ENCODE measurements at places on chromosomes 7 and 10.
A peak's percentile ranks its signal among the peaks of the same experiment; 100 is the strongest.

DNA sequence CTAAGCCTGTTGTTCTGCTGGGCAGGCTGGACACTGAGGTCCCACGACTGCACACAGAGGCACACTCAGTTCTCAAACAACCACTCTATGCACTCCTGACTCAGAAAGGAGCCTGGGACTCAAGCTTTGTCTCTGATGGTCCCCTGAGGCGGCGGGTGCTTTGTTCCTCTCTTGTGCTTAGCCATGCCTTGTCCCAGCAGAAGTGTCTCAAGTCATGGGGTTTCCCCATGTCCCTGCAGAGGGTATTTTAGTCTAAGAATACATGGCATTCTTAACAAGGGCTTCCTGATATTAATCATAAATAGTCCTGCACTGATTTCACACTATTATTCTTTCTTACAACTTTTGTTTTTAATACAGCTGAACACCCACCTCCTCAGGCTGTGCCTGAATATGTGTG lies 72.5 kb downstream of the CXCL12 start:
- DNase-seq: no peak

- DNase-seq: no peak
Observed at GRCh38 chr7:17103170-17103569, 195.3 kb upstream of the AHR start.

DNA sequence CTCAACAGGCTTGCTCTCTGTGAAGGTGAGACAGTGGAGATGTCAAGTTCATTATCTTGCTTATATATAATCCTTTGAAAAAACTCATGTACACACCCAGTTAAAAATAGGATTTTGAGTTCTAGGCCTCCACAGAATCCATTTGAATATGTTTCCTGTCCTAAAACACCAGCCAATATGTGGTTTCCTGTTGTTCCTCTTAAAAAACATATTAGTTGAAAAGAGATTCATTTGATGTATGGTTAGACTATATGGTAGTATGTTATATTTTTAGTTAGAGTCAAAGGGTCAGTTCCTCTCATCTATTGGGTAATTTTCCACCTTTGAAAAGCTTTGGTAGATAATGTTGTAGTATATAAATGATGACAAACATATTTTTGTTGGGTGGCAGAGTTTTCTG lies 16.0 kb downstream of the PPP1R9A start:
- no peak for DNase-seq

- peak; percentile 67 for DNase-seq
Observed at GRCh38 chr10:109282510-109282909, 640.8 kb downstream of the XPNPEP1 start.

DNA sequence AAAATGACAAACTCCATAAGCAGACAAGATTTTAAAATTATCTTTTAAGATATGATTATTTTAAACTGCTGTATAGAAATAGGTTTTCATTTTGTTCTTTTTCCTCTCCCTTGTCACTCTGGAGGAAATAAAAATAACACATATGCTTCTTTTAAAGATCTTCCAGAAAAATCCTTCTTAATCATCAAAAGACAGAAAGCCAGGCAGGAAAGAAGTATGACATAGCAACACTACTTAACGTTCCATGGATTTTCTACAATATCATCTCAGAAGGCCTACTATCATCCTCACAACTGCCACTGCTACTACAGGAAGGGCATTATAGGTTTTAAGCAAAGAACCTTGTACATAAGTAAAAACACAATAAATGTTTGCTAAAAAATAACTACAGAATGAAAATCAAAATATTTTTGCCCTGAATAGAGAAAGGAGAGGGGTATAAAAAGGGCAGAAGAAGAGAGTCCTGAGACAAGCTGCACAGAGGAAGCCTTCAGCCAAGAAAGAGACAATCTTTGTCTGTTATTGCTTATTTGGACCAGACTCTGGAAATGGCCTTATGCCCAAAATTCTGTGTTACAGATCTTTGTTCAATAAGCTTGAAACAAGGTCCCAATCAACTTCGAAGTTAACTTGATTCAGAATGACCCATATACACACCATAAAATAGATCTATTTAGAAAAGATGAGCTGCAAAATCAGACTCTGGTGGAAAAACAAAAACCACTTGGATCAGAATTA lies 67.8 kb downstream of the ABI1 start:
- no peak for DNase-seq

DNA sequence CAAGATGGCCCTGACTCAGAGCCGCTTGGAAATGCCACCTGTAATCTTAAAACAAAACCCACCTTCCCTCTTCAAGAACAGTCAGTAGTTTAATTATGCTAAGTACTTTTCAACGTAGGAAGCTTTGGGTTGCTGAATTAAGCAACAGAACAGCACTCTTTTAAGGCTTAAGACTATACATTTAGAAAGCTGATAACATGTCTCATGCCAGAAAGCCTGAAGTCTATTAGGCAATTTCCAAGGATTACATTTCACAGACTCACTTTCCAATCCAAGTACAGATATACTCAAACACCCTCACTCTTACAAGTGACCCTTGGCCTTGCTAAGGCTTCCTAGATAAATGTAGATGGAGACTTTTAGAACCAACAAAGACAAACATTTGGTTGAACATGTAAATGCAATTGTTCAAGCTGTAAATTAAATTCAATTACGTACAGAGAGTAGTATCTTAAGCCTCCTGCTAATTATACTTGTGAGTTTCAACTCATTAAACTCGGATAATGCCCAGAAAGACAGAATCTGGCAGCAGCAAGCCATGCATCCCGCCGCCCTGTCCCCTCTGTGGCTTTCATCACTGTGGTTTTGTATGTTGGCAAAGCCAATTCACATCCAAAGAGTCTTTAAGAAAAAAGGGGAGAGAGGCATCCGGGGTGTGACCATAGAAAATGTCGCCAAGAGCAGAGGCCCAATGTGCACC lies 283.1 kb upstream of the NRP1 start:
- no peak for DNase-seq

- no peak for DNase-seq
Observed at GRCh38 chr7:13197501-13197900, 510.1 kb downstream of the ARL4A start.

- DNase-seq: no peak
Observed at GRCh38 chr7:135372222-135372621, 137.7 kb downstream of the CNOT4 start.

DNA sequence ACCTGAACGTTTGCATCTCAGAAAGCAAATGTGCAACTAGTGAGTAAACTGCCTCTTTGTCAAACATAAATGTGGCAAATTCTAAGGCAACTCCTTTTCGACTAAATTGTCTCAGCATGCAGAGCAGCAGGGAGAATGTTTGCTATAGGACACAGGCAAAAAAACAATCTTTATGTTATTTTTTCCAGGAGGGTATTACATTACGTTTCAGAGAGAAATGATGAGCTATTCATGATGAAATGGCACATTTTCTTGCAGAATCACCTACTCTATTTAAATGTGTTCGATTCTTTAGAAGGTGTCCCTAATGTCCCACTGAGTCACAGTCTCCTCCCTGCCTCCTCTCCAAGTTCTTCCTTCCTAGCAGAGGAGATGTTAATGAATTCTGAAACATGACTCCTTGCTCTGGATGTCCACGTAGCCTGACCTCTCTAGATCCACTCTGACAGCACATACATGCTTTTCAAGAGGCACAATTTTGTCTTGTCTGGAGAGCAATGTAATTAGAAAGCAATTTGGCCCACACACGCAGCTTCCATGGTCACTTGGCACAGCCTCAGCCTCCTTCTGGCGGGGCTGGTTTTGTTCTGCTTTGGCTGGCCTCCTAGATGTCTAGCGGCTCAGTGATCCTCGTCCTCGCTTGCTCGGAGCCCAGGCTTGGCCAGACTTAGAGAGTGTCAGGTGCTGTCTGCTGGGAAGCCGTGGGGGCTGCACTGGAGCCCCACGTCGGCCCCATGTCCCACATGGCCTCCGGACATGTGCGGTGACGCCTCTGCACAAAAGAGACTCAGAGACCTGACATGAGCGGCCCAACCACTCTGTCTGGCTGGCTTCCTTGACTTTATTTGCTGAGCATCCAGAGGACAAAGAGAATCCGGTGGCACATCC lies 125.7 kb upstream of the ZNF438 start:
- DNase-seq: peak; percentile 81

DNA sequence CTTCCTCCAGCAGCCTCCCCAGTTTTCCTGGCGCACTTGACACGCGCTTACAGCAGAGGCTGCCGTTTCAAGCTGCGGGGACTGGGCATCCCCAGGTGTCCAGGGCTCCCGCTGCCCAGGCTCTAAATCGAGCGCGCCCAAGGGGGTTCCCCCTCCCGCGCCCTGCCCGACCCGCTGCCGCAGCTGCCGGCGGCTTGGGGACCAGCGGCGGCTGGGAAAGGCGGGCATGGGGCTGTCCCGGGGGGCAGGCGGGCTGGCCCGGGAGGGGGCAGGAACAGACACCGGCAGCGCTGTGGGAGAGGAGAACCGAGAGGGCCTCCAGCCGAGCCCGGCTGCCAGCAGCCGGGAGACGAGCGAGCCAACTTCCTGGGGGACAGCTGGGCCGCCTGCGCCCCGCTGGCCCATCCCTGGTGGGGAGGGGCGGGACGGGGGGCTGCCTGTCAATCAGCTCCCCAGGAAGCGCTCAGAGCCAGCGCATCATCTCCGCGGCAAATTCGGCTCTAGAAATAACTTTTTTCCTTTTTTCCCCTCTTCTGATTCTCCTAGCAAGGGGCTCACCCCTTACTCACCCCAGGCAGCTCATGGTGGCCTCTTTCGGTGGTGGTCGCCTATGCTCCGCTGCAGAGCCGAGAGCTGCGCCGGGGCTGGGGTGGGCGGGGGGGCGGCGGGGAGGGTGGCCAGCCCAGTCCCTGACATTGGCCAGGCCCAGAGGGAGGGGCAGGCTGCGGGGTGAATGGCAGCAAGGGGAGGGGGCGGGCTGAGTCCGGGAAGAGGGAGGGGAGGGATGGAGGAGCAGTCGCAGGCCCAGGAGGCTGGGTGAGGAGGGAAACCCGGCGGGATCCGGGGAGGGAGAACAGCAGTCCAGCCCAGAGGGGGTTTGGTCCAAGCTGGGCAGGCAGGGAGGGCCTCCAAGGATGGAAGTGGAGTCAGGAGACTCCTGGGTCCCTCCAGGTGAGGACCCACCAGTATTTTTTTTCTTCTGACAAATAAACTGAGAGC lies 14.7 kb downstream of the GRID2IP start:
- no peak for DNase-seq
